ENCODE measurements at places on chromosomes 2 and 18. TPM values are rescaled to one million over a fixed set of nuclear protein-coding genes. Genes with fewer than 3 reads are reported as not detected.

- DNase-seq = no peak
These were observed 89.1 kb downstream of the ANTXR1 start for GRCh38 chr2:69102041-69102593.

- no peak for DNase-seq
These were observed 11.5 kb upstream of the RTN4 start for GRCh38 chr2:55061523-55062344.

- DNase-seq = no peak
These were observed 78.9 kb downstream of the RAB31 start for GRCh38 chr18:9787036-9787435.

DNA sequence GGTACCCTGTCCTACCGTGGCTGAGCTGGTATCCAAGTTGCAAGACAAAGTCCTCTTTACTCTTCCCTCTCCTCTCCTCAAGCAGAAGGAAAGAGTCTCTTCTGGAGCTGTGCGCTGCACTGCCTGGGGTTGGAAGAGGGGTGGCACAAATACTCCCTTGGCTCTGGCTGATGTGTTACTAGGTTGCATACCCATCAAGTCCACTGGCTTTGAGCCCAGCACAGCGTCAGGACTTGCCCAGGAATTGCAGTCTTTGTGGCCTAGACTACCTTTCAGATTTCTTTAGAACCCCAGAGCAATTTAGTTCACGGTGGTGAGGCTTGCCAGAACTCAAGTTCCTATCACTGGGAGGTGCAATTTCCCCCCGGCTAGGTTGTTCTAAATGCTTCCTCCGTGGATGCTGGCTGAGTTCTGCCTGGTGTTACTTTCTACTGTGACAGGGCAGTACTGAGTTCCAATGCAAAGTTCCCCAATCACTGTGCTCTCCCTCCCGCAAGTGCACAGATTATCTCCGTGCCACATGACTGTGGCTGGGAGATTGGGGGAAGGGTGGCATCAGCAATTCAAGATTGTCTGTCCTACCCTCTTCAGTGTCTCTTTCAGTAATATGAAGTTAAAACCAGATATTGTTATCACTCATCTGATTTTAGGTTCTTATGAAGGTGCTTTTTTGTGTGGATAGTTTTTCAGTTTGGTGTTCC is 13.4 kb downstream of the MYO3B start:
- DNase-seq = no peak

DNA sequence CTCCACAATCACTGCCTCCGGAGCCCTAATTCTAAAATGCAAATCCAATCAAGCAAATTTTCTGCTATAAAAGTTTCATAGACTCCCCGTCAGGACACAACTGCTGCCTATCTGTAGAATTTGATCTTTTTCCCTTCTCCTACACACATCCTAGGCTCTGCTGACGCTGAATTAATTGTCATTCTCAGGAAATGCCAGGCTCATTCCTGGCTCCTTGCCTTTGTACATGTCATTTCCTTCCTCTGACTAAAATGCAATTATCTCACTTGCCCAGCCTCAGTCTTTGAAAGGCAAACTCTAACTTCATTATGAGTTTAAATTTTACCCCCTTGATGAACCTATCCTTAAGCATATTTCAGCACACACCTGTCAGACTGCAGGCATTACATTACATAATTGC is 844.9 kb upstream of the CRIM1 start:
- DNase-seq = no peak

DNA sequence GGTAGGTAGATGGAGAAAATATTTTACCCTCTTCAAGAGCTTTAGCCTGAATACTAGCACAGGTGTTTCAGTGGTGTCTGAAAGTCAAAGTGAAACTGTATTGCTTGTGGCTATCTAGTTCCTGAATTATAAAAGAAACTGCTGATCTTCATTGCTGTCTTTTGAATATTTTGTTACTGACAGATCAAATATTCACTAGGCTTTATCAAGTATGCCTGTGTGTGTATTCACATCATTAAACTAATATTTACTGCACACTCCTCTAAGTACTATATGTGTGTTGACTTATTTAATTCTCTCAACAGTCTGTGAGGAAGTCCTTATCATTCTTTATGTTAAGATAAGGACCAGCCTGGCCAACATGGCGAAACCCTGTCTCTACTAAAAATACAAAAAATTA is 139.6 kb downstream of the SOCS6 start:
- no peak for DNase-seq

GRCh38 chr2:196108604-196109003 is 40.0 kb upstream of the DNAH7 start:
- DNase-seq = no peak

DNA sequence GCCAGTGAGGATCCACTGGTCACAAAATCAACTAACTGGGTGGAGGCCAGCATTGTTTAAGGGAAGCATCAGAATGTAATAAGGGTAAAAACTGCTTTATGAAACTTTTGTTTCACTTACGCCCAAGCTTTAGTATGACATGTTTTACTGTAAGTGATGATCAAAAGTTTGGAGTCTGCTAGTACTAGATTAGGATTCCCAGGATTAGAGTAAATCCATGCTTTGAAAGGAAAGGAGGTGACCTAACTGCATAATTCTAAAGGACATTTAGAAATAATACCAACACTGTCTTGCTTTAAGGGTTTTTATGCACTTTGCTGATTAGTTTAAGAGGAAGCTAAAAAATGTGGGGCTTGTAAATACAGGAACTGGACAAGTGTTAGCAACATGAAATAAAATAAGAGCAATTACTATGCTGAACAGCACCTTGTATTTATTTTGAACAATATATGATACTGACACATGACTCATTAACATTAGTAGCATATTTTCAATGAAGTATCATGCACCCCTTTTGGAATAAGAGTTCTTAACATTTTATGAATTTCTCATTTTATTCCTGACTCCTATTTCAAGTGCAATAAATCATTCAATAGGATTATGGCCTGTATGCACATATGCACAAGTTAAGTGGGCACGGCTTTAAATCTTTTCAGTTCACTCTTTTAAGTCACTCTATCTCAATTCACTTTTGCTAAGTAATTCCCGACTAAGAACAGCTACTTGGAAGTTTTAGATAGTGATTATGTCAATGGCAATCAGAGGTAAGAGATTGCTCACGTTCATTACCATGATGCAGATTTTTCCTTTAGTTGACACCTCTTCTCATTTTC is 62.5 kb downstream of the STK39 start:
- DNase-seq = no peak

MC5R gene
- total RNA-seq = not detected

SERPINB4 gene
- not detected for total RNA-seq

DUSP19 gene
- total RNA-seq = 1.3 TPM

TBC1D8 gene
- total RNA-seq = 139 TPM

NEU4 gene
- 10.0 TPM for total RNA-seq

FIGN gene
- 19.5 TPM for total RNA-seq

GPR35 gene
- total RNA-seq = 1.3 TPM

TMBIM1 gene
- 114 TPM for total RNA-seq

KIAA2012 gene
- total RNA-seq = not detected

Measured in Panc1 (cell line).